OCI-M1 (cell line): ENCODE measurements at places on chromosomes 5 and 9.

GRCh38 chr5:120479066-120479465, 15.0 kb downstream of the PRR16 start:
- no peak for DNase-seq

- peak; percentile 60 for DNase-seq
These were observed 22.2 kb upstream of the CXCL14 start for GRCh38 chr5:135600971-135601381.

- peak; percentile 51 for DNase-seq
These were observed 47.7 kb downstream of the LIX1 start for GRCh38 chr5:97094579-97095317.

- peak; percentile 82 for DNase-seq
These were observed 206.7 kb downstream of the FAM114A2 start for GRCh38 chr5:153831973-153832372.

DNA sequence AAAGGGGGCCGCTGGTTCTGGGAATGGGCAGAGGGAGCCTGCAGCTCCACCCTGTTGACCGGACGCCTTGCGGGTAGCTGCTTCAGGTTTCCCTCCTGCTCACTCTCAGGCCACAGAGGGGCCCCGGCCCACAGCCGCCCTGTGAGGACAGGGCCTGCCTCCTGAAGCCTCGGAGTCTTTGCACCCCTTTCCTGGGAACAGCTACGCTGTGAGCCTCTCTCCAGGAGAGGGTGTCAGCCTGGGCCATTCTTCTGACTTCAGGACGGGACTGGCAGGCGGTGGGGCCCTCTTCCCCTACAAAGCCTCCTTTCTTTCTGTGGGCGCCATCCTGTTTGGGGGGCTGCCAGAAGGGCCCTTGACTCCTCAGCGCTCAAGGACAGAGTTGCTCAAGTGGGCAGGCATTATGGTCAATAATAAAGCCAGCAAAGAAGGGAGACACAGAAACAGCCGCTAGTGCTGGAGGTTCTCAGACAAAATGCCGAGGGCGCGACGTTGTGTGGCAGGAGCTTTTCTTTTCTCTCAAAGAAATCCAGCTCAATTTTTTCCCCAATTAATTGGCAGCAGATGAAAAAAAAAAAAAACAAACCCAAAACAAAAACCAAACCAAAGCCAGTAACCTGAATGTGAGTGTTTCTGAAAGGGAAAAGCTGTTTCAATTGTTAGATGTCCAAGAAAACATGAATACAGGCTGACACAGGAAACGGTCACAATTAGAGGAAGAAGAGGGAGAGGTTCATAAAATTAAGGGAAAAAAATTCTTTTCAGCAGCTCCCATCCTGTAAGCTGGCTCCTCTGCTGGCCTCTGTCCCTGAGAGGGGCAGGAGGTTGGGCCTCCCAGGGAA, 12.8 kb upstream of the SLC25A51 start:
- no peak for DNase-seq

- no peak for DNase-seq
These were observed 341.4 kb downstream of the DIRAS2 start for GRCh38 chr9:90301277-90301653.

DNA sequence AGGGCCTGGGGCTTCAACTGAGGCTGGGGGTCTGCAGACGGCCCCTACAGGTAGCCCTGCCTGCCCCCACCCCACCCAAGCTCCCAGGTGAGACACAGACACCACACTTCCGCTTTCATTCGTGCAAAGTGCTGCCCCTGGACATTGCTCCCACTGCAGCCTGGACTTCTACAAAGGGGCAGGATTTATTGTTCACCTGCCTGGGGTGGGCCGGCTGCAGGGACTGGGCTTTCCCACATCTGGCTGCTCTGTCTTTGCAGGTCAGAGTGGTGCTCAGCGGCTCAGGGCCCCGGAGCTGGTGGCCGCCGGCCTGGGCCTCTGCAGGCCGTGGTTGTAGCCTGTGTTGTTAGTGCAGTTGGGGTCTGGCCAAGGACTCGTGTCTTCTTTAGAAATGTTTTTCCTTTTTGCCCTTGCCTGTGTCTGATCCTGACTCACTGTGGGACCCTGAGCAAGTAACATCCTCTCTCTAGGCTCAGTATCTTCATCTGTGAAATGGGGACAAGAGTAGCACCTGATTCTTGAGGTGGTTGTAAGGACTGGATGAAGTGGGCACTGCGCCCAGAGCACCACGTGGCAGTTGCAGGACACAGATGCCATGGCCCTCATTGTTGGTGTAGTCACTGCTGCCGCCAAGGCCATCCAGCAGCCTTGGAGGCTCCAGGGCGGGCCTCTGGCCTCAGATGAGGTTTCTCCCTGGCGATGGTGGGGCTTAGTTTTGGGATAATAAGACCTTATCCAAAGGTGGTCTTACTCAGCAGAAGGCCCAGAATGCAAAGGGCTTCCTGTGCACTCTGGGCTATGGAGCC, 143.9 kb downstream of the CACNA1B start:
- DNase-seq = no peak

DNA sequence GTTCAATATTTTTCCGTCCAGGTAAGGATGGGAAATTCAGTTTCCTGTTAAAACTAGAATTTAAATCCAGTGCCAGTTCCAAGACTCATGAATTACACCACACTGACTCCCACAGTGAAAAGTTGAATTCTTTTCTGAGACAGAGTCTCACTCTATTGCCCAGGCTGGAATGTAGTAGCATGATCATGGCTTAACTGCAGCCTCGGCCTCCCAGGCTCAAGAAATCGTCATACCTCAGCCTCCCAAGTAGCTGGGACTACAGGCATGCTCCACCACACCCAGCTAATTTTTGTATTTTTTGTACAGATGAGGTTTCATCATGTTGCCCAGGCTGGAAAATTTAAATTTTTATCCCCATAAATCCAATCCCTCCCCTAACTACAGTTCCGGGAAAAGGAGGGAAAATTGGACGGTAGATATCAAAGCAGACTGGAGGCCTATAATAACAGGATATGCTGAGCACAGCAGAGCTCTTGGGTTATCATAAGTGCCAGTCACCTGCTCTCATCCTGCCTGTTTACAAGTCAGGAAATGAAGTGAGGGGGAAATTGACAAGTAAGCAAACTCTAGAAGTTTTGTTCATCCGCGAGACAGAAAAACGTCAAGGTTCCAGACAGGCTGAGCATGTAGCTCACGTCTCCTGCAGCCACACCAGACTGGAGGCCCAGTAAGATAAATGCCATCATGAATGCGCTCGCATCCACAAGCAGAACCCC, 105.7 kb downstream of the UGCG start:
- no peak for DNase-seq

DNA sequence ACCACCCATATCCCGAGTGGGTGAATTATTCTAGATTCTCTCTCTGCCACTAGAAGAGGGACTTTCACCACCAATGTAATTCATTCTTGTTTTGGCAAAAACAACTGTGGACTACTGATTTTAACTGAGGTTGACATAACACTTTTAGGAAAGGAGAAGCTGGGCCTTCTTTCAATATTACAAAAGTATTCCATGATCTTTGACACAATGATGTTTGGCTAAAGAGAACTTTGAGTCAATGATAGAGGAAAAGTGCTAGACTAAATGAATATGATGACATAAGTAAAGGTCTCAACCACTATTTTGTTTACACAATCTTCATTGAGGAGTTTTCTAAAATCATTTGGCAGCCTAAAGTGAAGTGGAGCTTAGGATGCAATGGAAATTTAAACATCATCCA, 336.9 kb upstream of the PDE4D start:
- DNase-seq = no peak

DNA sequence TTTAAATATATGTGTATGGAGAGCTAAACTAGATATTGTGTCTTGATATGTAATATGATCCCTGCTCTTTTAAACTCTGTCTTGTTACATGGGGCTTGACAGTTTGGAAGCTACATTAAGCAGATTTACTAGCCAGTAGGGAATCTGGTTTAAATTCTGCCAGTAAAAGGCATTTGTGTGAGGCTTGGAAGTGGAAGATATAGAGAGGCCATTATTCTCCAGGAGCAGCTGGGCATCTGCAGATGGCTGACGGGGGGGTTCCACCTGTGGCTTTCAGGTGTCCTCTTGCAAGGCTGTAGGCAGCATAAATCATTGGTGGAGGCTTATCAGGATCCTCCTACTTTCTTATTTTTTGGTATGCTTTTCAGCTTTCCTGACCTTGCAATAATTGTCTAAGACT, 179.1 kb upstream of the FBXL7 start:
- no peak for DNase-seq

DNA sequence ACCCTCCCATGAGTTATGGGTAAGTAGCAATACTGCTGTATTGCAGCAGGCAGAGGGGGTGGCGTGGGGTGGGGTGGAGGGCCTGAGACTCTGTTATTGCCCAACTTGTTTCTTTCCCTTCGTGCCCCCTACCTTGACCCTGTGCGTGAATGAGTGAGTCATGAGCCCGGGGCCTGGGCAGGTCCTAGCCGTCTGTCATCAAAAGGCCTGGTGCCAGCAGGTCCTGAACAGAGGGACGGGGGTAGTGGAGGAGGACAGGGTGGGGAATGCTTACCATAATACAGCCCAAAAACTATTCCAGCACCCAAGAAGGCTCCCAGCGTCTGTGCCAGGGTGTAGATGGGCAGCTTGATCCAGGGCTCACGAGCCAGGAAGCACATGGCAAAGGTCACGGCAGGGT, 4.3 kb downstream of the AQP3 start:
- no peak for DNase-seq

GRCh38 chr5:148685520-148686134, 31.3 kb upstream of the HTR4 start:
- no peak for DNase-seq

GRCh38 chr5:91386120-91386519, 3.0 kb upstream of the ARRDC3 start:
- peak; percentile 19 for DNase-seq

DNA sequence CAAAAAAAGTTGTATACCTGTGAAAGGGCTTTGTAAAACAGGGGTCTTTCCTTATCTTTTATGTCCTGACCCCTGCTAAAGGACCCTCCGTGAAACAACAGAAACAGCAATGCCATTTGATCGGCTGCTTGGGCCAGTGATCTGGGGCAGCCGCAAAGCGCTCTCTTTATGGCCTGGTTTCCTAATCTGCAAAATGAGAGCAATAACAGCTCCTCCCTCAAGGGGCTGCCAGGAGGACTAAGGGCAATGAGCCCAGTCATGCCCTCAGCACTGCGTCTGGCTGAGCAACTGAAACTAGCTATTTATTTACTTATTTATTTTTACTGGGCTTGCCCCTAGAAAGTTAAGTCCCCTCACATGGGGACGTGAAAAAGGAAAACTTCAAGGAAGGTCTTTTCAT, 18.3 kb downstream of the CMBL start:
- no peak for DNase-seq

DNA sequence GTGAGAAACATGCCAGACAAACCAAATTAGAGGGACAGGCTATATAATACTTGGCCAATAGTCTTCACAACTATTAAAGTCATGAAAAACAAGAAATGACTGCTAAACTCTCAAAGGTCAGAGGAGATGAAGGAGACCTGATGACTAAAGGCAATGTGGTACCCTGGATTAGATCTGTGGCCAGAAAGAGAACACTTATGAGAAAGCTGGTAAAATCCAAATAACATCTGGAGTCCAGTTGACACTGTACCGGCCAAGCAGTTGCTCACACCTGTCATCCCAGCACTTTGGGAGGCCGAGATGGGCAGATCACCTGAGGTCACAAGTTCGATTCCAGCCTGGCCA, 24.4 kb downstream of the ATOX1 start:
- DNase-seq = no peak

DNA sequence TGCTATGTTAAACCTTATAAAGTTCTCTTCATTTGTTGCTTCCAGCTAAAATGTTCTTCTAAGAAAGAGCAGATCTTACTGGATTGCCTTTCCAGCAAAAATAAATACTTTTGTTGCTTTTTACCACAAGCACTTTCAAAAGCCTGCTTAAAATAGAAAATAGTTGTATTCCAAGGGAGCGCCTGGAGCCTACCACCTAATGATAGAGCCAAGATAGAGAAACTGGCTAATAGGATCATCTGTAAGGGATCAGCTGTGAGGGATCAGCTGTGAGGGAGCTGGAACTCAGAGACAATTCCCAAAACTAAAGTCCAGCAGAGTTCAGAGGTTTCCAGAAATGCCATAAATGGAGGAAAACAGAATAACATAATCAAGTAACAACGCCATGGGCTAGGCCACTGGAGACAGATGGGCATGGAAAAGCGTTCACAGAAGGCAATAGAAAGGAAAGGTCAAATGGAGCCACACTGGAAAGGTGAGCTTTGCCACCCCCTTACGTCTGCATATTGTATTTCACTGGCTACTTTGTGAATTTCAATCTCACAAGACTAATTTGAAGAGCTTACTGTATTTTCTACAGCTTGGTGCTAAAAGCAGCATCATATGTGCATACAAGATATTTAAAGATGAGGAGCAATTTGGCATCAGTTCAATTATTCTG, 140.6 kb upstream of the TLE4 start:
- no peak for DNase-seq

DNA sequence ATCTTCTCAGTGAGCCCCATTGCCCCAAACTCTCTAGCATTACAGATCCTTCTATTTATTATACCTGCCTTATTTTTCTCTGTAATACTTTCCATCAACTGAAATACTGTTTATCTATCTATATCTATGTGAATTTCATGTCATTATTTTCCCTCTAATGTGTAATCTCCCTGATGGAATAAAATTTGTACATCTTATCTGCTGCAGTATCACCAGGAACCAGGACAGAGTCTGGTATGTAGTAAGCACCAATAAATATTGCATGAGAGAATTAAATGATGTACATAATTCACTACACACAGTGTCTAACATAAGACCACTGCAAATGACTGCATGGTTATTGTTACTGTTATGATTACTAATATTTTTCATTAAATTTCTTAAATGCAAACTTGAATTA, 759.1 kb downstream of the PRELID2 start:
- DNase-seq = no peak

GRCh38 chr5:113219695-113220094, 215.1 kb downstream of the TSSK1B start:
- DNase-seq = no peak

GRCh38 chr5:138408023-138408422, 30.8 kb upstream of the REEP2 start:
- DNase-seq = no peak

DNA sequence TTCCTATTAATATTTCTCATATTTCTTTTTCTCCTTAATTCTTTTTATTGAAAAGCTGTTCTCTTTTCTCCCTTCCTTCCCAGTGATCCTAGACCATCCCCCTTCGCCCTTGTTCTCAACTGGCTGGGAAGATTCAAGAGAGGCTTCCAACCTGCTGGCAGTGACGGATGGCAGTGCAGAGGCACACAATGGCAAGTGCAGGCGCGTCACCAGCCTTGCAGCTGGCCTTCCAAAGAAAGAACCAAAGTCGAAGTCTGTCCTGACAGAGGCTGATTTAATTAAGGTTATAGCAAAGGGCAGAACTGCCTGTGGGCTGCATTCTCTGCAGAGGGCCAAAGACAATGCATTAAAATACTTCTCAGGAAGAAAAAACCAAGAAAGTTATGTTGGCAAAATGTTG, 7.4 kb downstream of the CEMIP2 start:
- no peak for DNase-seq

DNA sequence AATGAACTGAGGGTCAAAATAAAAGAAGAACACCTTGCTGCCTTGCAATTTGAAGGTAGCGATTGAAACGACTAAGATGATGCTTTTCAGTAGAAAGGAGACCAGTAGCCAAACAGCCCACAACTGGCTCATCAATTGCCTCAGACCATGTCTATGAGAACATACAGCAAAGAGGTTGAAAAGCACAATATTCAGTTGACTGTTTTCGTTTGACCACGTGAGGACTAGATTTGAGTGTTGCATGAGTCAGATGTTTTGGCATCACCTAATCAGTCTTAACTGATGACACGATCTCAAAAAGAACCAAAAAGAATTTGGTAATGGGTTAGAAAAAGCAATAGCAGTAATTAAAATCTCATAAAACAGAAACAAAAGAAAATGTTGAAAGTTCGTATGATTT, 82.7 kb upstream of the IL7R start:
- no peak for DNase-seq

- DNase-seq = no peak
These were observed 66.0 kb downstream of the GNAQ start for GRCh38 chr9:77965445-77966123.
